ENCODE measurements at places on chromosomes 13 and 19. TPM values are rescaled to one million over a fixed set of nuclear protein-coding genes. Genes with fewer than 3 reads are reported as not detected.

The SBK3 gene
- not detected for total RNA-seq

The KLK13 gene
- total RNA-seq = not detected

The KLK8 gene
- not detected for total RNA-seq

The CD209 gene
- not detected for total RNA-seq

The SGCG gene
- total RNA-seq = not detected

The NLRP7 gene
- total RNA-seq = not detected

The RXFP2 gene
- total RNA-seq = not detected

The PINLYP gene
- 1.1 TPM for total RNA-seq

The IGFL2 gene
- total RNA-seq = not detected

The PGLYRP2 gene
- not detected for total RNA-seq

The NOVA2 gene
- not detected for total RNA-seq

The TBCB gene
- total RNA-seq = 71.2 TPM

The IFI30 gene
- 1.8 TPM for total RNA-seq

The COMP gene
- not detected for total RNA-seq

The KLK2 gene
- not detected for total RNA-seq

All from CD8-positive, alpha-beta T cell (primary cell).